ENCODE measurements at places on chromosomes 7 and 10.

GRCh38 chr10:100723180-100723579 lies 22.2 kb upstream of the PAX2 start:
- no peak for DNase-seq

DNA sequence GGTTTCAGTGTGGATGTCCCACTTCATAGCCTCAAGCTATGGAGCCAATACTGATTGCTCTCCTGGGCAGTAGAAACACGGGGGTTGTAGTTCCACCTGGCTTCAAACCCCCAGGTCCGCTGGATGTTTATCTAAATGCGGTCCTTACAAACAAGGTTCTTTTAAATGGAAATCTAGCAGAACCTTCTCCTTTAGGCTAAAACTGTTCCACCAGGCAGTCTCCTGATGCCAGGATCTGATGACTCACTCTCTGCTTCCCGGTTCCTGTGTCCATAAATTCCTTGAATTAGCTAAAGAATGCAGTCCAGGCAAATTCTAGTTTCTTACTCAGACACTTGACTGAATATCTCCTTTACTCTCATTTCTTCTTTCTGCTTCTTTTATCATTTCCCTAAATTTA lies 108.4 kb upstream of the FAM3C start:
- DNase-seq, result no peak

GRCh38 chr10:100114976-100115770 lies 33.5 kb upstream of the CPN1 start:
- no peak for DNase-seq

DNA sequence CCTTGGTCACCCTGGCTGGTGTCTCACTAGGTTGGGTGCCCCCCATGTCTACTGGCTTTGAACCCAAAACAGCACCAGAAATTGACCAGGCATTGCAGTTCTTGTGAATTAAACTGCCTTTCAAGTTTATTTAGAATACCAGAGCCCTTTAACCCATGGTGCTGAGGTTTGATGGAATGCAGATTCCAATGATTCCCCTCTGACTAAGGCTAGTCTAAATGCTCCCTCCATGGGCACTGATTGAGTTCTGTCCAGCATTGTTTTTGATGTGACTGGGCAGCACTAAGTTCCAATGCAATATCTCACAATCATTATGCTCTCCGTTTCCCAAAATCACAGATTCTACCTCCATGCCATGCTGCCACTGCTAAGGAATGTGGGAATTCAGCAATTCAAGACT lies 1047.4 kb upstream of the LRRN3 start:
- DNase-seq, result no peak

DNA sequence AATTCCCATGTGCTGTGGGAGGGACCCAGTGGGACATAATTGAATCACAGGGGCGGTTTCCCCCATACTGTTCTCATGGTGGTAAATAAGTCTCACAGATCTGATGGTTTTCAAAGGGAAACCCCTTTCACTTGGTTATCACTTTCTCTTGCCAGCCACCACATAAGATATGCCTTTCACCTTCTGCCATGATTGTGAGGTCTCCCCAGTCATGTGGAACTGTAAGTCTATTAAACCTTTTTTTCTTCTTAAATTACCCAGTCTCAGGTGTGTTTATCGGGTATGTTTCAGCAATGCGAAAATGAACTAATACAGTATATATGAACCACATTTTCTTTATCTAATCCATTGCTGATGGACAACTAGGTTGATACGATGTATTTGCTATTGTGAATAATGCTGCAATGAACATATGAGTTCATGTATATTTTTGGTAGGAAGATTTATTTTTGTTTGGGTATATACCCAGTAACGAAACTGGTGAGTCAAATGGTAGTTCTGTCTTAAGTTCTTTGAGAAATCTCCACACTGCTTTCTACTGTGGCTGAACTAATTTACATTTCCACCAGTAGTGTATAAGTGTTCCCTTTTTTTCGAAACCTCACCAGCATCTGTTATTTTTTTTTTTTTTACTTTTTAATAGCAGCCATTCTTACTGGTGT lies 70.0 kb upstream of the HGF start:
- DNase-seq, result no peak

DNA sequence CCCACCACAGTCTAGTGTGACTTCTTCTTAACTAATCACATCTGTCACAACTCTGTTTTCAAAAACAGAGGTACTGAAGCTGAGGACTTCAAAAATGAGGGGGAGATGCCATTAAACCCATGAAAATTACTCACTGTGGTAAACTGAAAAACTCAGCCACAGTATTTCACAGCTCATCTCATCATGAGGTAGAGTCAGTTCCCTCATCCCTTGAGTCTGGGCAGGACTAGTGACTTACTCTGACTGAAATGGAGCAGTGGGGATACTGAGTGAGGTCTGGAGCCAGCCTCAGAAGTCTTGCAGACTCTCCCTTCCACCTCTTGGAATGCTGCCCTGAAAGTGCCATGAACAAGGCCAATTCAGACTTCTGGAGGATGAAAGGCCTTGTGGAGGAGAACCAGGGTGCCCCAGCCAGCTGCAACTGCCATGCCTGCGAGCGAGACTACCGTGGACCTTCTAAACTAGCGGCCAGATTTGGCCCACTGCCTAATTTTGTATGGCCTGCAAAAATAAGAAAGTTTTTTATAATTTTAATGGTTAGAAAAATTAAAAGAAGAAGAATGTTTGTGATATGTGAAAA lies 24.7 kb upstream of the ANKRD1 start:
- DNase-seq, result no peak

GRCh38 chr7:50312250-50313162 lies 8.0 kb downstream of the IKZF1 start:
- no peak for DNase-seq

GRCh38 chr7:6631605-6632004 lies 5.5 kb upstream of the ZNF316 start:
- no peak for DNase-seq

DNA sequence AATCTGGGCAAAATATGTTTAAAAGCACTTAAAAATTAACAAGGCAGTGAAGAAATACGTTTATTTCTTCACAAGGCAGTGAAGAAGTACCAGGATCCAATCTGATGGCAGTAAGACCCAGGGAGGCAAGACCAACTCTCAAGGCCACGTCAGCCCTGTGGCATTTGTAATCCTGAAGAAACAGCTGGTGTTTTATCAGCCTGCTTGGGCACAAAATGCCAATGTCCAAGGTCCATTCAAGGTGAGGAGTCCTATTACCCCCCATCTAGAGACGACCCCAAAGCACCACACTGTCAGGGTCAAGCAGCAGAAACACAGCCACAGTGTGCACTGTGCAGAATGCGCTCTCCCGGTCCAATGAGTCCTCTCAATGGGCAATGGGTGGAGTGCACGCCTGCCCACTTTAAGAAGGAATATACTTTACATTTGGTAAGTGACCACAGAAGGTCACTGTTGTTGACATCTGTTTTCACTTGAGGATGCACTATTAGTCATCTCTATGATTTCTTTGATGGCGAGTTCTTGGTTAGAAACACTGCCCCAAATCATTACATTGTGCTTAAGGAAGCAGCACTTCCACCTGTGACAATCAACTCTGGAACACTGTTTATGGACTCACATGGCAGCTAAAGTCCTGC lies 12.8 kb downstream of the CPXM2 start:
- DNase-seq, result no peak
